Right ventricle myocardium inferior (tissue), 1 donor: ENCODE measurements at places on chromosomes 3 and 15. TPM values are rescaled to one million over a fixed set of nuclear protein-coding genes. Genes with fewer than 3 reads are reported as not detected.

DNA sequence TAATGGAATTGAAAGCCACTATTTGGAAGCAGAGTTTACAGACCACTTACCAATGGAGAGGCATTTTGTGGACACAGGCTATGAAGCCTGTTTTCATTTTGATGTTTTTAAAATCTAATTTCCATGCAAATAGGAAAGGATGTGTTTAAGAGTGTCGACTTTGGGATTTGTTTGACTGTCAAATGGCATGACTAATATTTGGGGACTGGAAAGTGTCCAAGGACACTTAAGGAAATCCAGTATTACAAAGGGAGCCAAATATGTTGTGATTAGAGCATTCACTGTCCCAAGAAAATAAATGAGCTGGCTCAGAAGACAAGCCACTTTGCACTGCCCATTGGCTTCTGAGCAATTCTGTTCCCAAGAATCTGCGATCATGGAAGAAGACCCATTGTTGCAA is 34.0 kb upstream of the SLC6A11 start:
- no peak for DNase-seq

DNA sequence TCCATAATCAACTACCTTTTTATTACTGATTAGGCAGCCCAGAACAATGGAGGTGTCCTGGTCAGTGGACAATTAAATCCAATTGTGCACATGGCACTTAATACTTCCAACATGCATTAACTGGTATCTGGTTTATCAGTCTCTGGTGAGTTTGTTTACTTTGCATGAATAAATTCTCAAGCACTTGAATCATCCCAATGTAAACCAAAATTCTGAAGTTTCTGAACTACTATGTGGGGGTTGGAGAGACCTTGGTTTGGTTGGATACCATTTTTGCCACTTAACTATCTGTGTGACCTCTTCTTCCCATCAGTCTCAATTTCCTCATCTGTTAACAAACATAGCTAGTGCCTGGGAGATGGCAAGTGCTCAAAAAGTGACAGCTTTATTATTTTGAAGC is 70.5 kb upstream of the MAP4 start:
- DNase-seq: no peak

- no peak for DNase-seq
Measured at GRCh38 chr3:59824876-59825275, 775.1 kb upstream of the CFAP20DC start.

GP5 gene
- not detected for total RNA-seq

DNA sequence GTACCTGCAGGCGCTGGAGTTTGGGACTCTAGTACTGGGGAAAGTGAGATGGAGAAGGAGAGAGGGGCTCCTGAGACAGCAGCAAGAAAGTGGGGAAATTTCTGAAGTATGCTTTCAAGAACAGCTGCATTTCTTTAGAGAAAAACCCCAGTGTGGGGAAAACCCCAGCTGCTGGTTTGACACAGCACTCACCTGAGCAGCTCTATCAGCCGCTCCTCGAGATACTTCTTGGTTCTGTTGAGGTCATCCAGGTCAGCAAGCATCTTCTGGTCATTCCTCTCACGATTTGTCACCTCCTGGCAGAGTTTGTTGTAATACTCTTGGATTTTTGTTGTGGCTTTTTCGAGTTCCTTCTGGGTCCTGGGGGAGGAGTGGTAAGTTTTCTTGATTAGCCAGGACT is 18.8 kb downstream of the CXCR6 start:
- DNase-seq: no peak

DNA sequence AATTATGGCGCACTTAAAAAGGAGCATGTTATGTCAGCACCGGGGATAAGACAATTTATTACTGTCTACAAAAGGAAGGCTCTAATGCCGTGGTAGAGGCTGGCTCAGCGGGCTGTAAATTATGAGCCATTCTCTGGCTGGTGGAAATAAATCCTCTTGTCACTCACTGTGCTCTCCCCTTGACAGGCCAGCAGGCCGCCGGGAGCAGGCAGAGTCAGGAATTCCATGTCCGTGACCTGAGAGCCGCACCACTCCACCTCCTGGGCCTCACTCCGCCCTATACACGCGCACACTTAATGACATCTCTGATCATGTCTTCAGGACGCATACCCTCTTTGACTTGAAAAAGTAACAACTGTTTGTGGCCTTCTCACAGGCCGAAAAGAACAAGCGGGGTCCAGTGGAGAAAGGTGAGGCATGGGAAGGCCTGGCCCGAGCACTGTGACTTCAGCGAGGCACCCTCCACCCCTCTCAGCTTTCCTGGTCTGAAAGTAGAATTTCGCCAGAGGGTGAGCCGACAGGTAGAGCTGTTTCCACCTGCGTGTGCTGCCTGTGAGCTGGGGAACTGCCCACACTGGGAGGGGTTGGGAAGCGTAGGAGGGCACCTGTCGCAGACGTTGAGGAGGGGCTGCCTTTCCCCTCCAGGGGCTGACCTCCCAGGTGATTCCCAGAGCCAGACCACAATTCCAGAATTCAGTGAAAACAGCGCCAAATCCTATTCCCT is 13.2 kb upstream of the PCSK6 start:
- no peak for DNase-seq

- no peak for DNase-seq
Measured at GRCh38 chr3:4426782-4427344, 40.2 kb downstream of the SUMF1 start.

FBXO45 gene
- 8.2 TPM for total RNA-seq
